Stimulated activated CD8-positive, alpha-beta memory T cell treated with anti-CD3 and anti-CD28 coated beads, Interleukin-4, amount 100 ng/mL, for 1 hour (primary cell): ENCODE measurements at places on chromosomes 6 and 20.

GRCh38 chr6:158053377-158054313 is 72.0 kb downstream of the SYNJ2 start:
- DNase-seq, result no peak

GRCh38 chr20:25177890-25178321 is 17.6 kb upstream of the ENTPD6 start:
- no peak for DNase-seq

DNA sequence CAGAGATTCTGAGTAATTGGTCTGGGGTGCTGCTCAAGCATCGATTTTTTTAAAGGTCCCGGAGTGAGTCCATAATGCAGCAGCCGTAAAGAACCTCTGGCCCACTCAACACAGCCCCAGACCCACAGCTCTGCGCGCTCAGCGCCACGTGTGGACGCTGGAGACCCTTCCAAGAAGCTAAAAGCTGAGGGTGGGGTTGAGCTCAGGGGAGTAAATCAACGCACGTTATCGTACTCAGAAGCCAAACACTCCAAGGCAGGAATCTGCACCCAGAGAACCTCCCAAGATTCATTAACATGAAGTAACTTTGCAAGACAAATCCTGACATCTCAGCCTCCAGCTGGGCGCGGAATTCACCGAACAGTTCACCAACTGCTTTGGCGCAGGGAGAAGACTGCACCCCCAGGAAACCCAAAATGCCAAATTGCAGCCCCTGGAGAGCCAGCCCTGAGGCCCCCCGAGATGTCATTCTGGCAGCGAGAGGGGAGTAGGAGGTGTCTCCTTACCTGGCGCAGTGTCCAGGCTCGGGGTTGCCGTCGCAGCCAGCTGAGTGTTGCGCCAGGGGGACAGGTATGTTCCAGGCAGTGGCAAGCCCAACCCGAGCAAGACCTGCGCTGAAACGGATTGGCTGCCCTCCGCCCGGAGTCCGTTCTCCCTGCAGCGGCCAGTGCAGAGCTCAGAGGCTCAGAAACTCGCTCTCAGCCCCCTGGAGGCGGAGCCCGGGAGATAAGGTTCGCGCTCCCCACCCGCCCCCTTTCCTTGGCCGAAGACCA is at the start of gene COL21A1:
TSS of gene COL21A1 (minus strand) at position 700 of the 773 bp plus-strand sequence. CDS start 64,962 bp downstream, outside the sequence.
- DNase-seq, result no peak

GRCh38 chr6:43243664-43244321 is 512 bp downstream of the TTBK1 start:
- no peak for DNase-seq

- no peak for DNase-seq
Observed at GRCh38 chr6:136333824-136334464, 44.3 kb upstream of the BCLAF1 start.

DNA sequence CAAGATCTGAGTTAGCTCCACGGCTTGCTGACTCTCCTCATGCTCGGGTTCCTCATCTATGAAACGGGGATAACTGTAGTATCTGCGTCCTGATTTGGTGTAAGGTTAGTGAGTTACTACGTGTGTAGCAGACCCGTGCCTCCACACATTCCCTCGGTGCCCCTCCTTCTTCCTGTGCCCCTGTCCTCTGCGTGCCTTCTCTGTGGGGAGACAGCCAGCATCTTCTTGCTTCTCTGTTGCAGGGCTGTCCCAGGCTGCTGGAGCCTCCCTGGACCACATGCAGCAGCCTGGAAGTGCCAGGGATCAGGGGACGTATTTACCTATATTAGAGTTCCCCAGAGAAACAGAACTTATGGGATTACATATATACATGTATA is 128.6 kb upstream of the PRND start:
- DNase-seq, result no peak

DNA sequence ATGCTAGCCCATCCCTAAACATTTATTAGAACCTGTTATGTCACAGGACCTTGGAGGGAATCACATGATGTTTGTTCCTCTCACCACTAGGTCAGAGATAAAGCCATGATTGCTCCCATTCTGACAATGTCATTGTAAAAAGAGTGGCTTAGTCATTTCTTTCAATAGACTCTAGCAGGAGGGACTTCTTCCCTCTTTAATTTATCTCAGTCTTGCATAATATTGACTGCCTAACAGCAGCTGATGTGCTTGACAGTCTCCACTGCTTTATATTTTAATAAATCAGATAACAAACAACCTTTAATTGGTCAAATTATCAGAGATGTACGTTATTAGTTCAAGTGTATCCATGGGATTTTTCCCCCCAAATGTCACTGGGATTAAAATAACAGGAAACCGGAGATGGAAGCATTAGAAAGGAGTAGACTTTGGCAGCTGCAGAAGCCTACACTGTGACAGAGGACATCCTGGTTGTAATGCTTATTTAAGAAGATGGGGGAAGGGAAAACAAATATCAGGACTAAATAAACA is 39.6 kb downstream of the LAMA4 start:
- DNase-seq, result no peak

DNA sequence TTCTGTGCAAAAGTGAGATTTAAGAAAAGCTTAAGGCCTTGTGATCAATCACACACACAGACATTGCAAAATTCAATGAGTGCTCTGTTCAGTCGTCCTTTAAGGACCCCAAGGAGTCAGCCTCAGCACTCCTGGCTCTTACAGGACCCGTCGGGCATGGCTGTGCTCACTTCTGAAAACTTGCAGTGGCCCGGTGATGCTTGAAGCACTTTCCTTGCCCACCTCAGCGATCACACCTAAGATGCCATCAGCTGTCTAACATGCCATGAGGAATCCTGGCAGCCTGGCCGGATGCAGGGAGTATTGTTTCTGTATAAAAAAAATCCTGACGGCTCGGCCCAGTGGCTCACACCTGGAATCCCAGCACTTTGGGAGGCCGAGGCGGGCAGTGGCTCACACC is 101.4 kb upstream of the LAMP5 start:
- no peak for DNase-seq

DNA sequence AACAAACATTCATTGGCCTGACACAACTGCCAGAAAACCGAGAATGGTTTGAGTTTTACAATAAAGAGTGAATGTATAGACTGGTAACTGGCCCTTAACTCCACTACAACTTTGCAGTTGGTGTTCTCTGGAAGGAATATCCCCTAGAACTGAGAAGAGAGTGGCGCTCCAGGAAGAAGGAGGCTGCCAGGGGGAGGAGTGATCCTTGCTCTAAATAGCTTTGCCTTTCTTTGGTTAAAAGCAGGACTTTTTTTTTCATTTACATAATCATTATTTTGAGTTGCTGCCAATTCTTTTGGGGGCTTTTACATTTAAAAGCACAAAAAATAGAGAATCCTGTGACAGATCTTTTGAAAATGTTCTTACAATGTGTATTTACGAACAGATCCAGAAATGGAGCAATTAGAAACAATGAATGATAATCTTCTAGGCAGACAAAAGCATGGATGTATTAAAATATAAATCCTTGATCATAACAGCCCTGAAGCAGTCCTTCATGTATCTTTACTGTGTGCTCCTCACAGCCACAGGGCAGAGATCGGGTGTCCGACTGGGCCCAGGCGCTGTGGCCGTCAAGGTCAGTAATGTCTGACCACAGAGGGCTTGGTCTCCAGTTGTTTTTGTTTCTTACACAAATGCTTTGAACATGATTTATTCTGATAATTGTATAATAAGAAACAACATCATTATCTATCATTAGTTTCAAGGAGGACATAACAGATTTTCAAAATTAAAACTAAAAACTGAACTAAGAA is 612.2 kb downstream of the HDGFL1 start:
- DNase-seq, result no peak

- DNase-seq, result no peak
Observed at GRCh38 chr20:34938466-34939163, 17.0 kb downstream of the GSS start.

DNA sequence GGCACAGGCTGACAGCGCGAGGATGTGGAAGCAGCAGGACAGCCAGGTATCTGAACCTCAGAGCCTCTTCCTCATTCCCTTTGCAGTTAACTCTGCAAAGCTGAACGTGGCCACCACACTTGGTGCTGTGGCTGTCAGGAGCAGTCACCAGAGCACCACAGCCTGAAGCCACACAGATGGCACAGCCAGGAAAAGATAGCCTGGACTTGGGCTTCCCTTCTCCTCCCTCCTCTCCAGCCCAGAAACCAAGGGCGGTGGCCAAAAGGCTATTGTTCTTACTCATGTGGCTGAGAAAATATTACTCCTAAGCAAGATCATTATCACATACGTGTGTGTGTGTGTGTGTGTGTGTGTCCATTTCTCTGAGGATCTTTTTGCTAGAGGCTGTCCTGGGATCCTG is 39.8 kb downstream of the CD164 start:
- no peak for DNase-seq

GRCh38 chr6:27295301-27296079 is 16.6 kb downstream of the POM121L2 start:
- no peak for DNase-seq

GRCh38 chr6:127972815-127973214 is 72.0 kb upstream of the THEMIS start:
- DNase-seq, result no peak

GRCh38 chr6:13328076-13328874 is at the start of gene TBC1D7:
Gene TBC1D7 (minus strand): TSS chr6:13328537. CDS start chr6:13326898, 1,639 bp downstream.
- peak; percentile 84 for DNase-seq

DNA sequence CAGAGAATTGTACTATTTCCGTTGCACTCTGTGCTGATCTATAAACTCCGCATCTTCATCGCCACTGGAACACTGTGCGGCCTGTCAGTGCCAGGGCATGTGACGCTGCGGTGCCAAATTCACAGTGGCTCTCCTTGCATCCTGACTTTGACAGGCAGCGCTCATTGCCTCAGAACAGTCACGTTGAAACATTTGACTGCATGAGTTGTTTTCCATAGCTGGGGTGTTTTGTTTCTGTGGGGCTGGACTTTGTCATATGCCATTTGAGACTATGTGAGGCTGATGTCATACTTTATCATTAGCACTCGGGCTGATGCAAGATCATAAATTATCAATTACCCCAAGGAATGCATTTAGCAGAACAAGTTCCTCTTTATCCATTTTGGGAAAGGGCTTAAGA is 32.7 kb downstream of the CFAP61 start:
- no peak for DNase-seq

DNA sequence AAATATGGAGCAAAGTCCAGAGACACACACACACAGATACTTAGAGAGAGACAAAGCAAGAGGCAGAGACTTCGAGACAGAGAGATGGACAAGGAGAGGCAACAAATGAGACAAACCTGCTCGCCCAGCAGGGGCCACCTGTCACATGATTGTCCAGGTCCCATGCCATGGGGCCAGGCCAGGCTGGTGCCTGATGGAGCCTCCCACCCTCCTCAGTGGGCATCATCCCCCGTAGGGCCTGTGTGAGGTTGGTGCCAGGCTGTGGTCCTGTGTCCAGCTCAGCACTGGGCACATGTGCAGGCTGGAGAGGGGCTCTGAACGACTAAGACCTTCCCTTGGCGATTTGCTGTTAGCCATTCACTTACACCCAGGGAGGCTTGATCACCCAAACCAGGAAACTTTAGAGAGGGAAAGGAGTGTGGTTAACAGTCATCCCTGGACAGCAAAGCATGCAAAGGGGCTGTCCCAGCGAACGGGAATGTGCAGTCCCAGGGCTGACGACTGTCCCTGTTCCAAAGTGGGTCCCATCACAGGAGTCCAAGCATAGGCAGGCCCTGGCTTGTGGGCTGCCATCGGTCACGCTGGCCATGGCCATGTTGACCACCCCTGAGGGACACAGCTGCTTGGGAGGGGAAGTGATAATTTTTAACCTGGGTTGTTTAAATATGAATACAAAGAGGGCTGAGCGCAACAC is 38.4 kb upstream of the PHACTR3 start:
- no peak for DNase-seq

- no peak for DNase-seq
Observed at GRCh38 chr20:61982951-61983315, 82.7 kb downstream of the TAF4 start.

DNA sequence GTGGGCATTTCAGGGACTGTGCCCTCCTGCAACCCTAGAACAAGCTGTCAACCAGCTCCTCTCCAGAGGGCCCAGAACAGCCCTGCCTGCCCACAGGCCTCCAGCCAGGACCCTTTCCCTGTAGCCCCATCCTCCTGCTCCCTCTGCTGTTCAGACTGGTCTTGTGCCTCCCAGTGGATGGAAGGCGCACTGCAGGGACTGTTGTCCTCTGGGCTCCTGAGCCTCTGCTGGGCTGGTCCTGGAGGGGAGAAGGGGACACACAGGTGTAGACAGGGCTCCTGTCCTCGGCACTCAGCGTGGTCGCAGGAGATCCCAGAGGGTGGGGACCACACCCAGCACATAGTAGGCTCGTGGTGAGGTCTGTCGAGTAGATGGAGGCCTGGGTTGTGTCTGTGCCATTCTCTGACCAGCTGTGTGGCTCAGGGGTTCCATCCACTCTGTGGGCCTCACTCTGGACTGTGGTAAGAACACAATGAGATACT is 11.5 kb downstream of the ITPR3 start:
- DNase-seq, result peak; percentile 25

GRCh38 chr6:5723841-5724691 is 282.7 kb downstream of the NRN1 start:
- DNase-seq, result no peak

- no peak for DNase-seq
Observed at GRCh38 chr6:7541175-7542064, at the start of gene DSP. Gene DSP (plus strand): TSS chr6:7541671. CDS start chr6:7541916, 245 bp downstream.

- no peak for DNase-seq
Observed at GRCh38 chr6:73418081-73418741, 23.6 kb downstream of the DDX43 start.

GRCh38 chr6:112253841-112254816 is at the start of gene LAMA4:
Gene LAMA4 (minus strand): TSS chr6:112254567. CDS start chr6:112254150, 417 bp downstream.
- no peak for DNase-seq

DNA sequence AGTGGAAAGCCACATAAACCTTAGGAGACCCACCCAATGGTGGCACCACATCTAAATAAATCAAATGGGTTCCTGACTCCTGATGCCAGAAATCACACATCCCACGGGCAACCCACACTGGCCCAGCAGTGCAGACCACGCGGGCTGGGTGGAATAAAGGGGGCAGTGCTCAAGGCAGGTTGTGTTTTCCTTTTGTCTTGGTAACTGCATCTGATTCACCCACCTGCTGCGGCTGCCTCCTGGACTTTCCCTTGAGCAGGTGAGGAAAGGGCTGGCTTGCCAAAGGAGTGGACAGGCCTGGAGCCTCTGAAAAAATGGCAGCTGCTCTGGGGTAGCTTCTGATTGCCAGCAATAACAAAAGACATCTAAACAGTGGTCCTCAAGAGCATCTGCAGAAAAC is 119.5 kb upstream of the KCNK16 start:
- DNase-seq, result no peak

- DNase-seq, result no peak
Observed at GRCh38 chr6:109738255-109738654, 47.2 kb downstream of the FIG4 start.

DNA sequence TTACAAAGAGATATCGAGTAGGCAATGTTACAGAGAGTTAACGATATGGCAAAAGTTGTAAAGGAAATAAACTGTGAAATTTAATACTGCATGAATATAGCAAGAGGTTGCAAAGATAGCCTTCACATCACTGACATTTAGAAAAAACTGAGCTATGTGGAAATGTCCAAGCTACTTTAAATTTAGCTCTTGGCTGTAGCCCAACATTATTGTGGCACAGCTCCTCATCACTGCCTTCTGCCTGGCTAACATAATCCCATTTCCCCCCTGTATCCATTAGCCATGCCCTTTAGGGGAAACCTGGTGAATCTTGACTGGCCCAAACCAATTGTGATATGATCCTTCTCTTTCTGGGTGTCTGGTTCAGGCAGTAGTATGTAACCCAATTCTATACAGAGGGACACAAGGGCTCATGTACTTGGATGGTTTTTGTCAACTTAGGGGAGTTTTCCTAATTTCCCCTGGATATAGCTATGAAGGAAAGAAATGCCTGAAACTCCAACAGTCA is 115.4 kb downstream of the PFDN4 start:
- no peak for DNase-seq

- no peak for DNase-seq
Observed at GRCh38 chr20:10338426-10339180, 95.4 kb downstream of the MKKS start.

- DNase-seq, result no peak
Observed at GRCh38 chr6:20325641-20326421, 75.8 kb upstream of the E2F3 start.
